ENCODE measurements at places on chromosomes 12 and 14. TPM values are rescaled to one million over a fixed set of nuclear protein-coding genes. Genes with fewer than 3 reads are reported as not detected.

DNA sequence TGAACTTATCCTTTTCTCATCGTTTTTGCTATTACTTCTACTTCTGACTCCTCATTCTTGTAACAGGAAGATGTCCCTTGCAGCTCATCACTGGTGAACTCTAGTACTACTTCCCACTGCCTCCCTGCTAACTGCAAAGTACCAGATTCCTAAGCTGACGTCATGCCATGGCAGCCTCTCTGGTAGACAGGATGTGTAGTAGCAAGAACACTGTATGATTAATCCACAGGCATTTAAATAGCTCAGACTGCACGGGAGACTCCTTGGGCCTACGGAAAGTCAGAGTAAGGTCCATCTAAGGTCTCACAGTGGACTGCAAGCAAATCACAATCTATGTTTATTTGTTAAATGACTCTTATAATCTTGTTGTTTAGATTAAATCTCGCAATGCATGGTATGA is 43.5 kb downstream of the DNAI7 start:
- DNase-seq: peak; percentile 4

DNA sequence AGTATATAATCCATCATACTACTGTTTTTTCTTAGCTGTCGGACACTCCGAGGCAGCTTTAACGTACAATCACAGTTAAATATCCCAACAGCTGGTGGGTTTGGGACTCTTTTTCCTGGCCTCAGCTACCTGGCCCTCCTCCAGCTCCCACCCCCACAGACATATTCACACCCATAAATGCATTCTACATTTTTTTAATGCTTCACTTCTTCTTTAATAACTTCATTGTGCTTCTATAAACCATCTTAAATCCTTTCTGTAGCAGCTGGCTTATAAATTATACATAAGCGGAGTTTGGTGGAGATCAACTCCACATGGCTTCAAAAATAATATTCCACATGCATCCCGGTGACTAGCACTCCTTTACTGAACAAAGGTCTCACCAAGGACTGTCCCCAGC is 33.3 kb downstream of the TDG start:
- DNase-seq: no peak

- DNase-seq: no peak
Measured at GRCh38 chr14:79419571-79420327, 791.6 kb downstream of the DIO2 start.

GRCh38 chr12:67469666-67470065 is 178.9 kb upstream of the DYRK2 start:
- peak; percentile 49 for DNase-seq

GRCh38 chr12:41930866-41931437 is 213.7 kb downstream of the GXYLT1 start:
- DNase-seq: no peak

DNA sequence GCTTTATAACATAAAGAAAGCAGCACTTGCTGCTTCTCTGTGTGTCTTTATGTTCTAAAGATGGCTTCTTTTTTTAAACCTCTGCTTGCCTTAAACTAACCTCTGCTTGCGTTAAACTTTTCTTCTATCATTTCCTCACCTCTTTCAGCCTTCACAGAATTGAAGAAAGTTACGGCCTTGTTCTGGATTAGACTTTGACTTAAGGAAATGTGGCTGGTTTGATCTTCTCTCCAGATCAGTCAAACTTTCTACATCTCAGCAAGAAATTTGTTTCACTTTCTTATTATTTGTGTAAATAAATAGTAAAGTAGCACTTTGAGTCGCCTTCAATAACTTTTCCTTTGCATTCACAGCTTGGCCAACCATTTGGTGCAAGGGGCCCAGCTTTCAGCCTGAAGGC is 64.2 kb downstream of the CMAS start:
- no peak for DNase-seq

SLC10A1 gene
- not detected for total RNA-seq

NOVA1 gene
- 37.9 TPM for total RNA-seq
